ENCODE measurements at places on chromosomes 3 and 15.
A peak's percentile ranks its signal among the peaks of the same experiment; 100 is the strongest.

- no peak for DNase-seq
Observed at GRCh38 chr15:60815321-60815720, 336.4 kb upstream of the ICE2 start.

- DNase-seq: no peak
Observed at GRCh38 chr3:13612829-13613228, 63.9 kb downstream of the FBLN2 start.

GRCh38 chr3:155270485-155271342 lies 22.8 kb downstream of the STRIT1 start:
- no peak for DNase-seq

DNA sequence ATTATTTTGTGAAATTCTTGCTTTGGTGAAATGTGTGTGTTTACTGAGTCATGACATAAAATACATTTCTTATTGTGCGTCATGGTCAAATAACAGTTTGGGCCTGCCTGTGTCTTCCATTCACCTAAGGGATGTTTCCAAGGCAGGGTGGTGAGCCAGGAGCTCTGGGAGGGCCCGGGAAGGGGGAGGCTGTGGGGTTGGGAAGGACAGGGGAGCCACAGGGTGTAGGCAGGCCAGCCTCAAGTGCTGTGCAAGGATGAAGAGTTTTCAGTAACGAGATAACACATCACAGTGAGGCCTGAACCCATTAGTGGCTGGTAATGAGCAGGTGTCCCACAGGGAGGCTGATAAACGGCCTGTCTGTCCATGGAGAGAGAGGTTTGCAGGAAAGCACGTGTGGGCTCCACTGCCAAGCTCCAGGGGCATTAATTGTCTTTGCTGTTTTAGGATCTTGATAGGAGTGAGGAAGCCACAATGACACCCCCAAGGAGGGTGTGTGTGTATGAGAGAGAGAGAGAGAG lies 35.6 kb upstream of the SEC13 start:
- peak; percentile 44 for DNase-seq
